ENCODE measurements at places on chromosomes 16 and 17.

GRCh38 chr17:77285594-77286390 is 145.0 kb downstream of the SEC14L1 start:
- no peak for DNase-seq

- no peak for DNase-seq
These were observed 3.7 kb upstream of the ZNF19 start for GRCh38 chr16:71492786-71493185.

GRCh38 chr16:58225965-58226602 is 28.2 kb upstream of the CSNK2A2 start:
- no peak for DNase-seq

GRCh38 chr16:77430787-77431585 is 3.8 kb downstream of the ADAMTS18 start:
- DNase-seq: no peak

DNA sequence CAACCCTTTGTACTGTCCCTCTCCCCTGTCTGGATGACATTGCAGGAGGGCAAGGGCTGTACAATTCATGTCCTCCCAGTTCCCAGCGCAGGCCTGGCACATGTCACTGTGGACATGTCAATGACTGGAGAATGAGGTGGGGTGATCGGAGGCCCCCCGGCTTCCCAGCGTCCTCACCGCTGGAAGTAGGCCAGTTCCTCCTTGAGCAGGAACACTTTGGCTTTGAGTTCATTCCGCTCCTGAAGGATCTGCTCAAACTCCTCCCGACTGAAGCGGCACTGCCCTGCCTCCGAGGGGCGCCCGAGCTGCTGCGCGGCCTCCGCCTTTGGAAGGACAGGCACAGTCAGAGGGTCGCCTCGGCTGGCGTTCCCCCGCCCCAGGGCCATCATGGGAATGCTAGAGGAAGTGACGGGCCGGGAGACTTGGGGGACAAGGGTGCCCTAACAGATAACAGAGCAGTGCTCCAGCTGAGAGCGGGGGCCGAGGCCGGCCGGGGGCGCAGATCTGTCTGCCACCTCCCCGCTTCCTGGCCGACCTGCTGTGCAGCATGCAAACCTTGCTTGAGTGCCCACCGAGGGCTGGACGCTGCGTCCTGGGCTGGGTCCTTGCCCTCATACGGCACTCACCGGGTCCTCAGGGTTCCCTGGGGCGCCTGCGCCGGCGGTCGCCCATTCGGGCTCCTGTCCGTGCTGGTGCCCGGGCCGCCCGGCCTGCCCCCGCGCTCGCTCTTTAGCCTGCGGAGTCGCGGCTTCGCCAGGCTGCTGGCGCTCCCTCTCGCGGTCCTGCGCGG is 1.3 kb downstream of the RILP start:
- no peak for DNase-seq

DNA sequence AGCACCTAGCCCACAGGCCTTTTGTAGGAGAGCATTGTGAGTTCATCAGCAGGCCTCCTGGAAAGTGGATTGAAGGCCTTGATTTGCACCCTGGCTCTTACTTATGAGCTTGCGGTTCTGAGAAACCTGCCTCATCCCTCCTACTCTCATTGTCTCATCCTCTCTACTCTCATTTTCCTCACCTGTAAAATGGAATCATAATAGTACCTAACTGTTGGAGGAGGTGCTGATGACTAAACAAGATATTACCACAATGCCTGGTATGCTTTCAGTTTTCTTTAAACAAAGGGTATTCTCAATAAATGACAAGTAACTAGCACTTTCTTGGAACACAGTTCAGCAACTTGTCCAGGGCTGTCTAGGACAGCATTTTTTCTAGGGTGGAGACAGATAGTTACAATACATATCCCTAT is 243.1 kb upstream of the MAF start:
- peak; percentile 42 for DNase-seq

DNA sequence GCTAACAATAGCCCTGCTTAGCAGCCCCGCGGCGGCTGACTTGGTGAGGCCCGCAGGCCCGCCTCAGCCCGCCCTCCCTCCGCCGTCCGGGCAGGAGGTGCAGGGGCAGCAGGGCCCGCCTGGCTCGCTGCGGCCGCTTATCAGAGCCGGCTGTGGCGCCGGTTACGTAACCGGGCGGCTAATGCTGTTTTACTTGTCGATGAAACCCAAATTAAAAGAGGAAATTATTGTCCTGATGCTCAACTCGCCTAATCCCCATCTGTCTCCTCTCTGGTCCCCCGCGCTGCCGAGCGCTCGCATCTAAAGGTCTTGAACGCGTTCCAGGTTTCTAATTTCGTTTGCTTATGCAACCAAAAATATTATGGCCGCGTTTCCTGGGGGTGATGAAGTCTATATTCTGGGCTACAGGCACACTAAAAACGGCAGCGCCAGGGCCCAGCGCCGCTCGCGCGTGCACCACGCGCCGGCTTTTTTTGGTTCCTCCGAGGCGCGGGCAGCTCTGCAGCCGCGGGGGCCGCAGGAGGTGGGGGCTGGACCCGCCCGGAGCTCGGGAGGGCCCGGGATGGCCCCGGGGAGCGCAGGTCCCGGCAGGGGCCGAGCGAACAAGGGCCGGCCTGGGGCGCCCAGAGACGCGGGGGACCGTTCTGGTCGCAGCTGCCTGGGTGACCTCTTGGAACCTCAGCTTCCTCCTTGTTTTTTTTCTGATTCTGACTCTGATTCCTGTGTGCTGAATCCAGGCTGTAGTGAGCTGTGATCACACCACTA is 65.2 kb upstream of the TOB1 start:
- DNase-seq: peak; percentile 50

DNA sequence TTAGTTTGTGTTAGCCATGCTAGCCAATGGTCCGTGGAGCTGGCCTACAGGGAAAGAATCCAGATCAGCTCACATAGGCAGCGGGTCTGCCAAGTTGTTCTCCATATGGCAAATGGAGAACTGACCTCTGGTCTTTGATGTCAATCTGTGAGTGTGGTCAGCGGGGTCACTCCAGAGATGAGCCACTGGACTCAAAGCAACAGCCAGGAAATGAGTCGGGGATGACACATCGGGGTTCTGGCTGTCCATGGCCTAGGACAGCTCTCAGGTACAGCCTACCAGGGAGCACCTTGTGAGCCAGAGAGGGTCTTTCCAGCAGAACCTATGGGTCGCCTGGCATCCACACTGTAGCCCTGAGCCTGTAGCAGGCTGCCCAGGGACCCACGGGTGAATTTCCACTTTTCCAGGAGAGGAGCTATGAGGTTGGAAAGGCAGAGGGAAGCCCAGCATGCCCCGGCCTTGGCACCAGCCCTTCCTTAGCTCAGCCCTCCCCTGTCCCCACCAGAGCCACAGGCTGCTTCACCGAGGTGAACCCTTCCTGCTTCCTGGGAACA is 203.0 kb upstream of the TNRC6C start:
- DNase-seq: no peak

DNA sequence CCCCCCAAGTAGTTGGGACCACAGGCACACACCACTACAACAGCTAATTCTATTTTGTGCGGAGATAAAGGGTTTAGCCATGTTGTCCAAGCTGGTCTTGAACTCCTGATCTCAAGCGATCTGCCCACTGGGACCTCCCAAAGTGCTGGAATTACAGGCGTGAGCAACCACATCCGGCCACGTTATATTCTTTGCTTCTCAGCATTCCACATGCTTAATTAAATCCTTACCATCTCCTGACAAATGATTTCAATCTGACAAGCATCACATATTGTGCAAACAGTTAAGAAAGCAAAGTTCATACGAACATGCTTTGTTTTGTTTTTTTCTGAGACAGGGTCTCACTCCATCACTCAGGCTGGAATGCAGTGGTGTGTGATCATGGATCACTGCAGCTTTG is 18.2 kb downstream of the HIGD1B start:
- DNase-seq: no peak

- DNase-seq: no peak
These were observed 339.2 kb upstream of the TNRC6C start for GRCh38 chr17:77619326-77619725.

DNA sequence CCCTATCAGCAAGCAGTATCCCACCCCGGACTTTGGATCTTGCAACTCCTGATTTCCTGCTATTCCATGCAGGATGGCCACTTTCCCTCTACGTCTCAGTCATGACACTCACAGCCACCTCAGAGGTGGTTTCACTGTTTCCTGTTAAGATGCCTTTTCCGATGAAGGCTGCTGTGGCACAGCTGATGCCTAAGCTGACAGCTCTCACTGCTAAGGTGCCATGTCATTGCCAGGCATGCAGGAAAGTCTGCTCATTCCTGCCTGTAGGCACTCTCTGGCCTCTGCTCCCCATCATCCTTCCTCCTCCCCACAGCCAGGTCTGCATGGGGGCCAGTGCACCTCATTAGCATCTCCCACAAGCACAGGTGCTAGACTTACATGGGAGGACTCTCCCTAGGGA is 173.0 kb downstream of the CBLN1 start:
- no peak for DNase-seq

GRCh38 chr16:8718851-8719680 is 44.6 kb downstream of the ABAT start:
- no peak for DNase-seq

- no peak for DNase-seq
These were observed 12.7 kb upstream of the HERPUD1 start for GRCh38 chr16:56919099-56919800.

- DNase-seq: no peak
These were observed 13.7 kb downstream of the GPR179 start for GRCh38 chr17:38329808-38330730.

DNA sequence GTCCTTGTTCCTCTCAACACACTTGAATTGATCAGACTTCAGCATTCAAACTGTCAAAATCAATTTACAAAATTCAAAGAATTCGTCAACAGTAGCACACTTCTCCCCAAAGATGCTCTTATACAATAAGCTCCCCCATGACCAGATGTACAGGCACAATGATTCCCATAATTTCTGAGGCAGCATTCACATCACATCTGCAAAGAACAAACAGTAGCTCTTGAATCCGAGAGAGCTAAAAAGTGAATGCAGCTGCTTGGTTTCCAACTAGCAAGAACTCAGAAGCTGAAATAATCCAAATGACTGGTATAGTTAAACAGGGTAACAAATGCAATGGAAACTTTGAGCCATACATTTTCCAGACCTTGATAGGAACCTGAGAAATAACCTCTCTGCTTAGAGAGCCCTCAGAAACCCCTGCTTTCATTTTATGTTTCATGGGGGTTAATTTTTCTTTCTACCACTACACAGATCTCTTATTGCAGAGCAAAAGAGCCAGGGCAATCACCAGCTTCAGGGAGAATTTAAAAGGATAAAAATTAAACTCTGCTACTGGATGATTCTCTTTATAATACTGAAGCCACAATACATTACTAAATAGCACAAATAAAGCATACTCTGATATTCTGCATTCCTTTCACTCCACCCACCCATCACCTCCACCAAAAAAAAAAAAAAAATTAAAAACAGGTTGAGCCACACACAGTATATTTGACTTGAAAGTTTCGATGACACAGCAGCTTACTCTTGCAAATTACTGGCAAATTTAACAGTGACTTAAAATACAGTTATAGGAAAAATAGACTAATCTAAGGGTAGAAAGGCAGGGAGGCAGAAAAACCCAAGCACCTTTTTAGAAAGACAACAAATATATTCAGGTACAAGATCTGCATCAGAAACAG is 23.1 kb upstream of the TMEM97 start:
- DNase-seq: no peak

GRCh38 chr16:12225806-12226465 is 249.4 kb downstream of the SNX29 start:
- DNase-seq: no peak

DNA sequence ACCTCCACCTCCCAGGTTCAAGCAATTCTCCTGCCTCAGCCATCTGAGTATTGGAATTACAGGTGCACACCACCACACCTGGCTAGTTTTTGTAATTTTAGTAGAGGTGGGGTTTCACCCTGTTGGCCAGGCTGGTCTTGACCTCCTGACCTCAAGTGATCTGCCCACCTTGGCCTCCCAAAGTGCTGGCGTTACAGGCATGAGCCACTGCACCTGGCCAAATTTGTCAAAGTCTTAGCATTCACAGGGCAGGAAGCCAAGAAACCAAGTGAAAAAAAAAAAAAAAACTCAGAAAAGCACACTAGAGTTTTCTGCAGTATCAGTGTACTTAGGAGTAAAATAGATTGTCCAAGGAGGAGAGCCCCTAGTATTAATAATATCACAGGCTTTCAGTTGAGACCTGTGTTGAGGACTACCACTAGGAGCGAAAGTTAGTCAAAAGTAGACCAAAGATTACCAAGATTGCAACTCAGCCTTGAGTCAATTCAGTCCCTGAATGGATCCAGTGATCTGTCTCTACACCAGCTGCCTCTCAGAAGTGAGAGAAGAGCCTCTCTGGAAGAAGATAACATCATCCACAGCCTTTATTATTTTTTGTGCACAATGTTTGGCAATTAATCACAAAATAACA is 159.7 kb downstream of the CEP112 start:
- no peak for DNase-seq

DNA sequence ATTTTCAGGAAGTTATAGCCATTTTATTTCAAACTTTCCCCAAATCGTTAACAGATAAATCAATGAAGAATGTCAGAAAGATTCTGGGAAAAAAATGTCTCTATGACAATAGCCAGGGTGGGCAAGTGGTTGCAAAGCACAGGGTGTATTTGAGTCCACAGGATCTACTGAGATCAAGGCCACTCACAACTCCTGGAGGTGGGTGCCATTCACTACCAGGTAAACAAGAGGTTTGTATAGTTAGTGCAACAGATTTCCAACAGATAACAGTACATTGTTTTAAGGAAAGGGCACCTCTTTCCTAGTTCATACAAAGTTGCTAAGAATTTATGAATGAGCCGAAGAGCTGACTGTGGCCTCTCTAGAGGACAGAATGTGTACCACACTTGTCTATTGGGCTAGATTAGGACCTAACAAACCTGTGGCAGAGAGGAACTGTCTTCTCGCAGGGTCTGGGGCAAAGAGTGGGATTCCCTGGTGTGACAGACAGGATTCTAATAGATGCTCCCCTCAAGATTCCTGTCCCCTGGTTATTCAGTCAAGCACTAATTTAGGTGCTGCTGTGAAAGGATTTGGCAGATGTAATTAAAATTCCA is 52.0 kb upstream of the ZNF629 start:
- no peak for DNase-seq

DNA sequence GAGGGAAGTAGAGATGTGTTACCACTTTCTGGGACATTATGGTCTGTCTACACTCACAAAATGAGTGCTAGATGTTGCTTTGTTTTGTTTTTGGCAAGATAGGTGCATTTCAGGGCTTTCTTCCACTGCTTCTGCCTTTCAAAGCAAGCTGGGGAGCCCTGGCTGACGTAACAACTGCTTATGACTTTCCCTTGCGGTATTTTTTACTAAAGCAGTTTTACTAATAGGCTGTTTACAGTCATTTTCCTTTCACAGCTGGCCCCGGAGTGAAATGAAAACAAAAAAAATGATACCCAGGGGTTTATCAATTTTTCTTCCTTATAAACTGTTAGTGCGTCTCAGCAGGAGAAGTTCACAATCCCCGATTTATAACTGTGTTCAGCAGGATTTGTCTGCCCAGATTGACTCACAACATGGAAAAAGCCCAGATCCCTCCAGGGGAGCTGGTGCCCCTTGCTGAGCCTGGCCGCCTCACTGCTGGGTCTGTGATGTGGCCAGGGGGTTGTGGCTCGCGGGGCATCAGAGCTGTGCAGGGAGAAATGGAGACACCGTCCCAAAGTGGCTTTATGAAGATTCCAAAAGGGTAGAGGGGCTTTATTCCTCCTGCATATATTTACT is 184.4 kb upstream of the HS3ST3A1 start:
- DNase-seq: no peak
